ENCODE measurements at places on chromosomes 2 and 18.

DNA sequence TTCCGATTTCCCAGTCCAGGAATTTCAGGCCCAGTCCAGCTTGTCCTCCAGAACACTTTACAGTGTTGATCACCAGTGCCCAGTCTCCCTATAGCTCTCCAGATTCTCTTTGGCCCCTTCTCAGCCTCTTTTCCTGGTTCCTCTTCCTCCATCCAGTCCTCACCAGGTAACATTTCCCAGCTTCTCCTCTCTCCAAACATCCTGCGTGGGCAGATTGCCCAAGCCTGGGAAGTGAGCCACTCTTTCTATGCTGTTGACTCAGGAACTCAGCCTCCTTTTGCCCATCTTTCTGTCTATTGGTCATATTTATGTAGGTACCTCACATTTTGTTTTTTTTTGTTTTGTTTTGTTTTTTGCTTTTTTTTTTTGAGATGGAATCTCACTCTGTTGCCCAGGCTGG is 109.4 kb downstream of the LYPD1 start:
- H3K4me1 ChIP-seq, result peaks cover 2% of the 10 kb centered on the region
- peaks cover 5% of the 10 kb centered on the region for H3K27me3 ChIP-seq
- H3K36me3 ChIP-seq, result no peaks in the 10 kb centered on the region
- H3K4me3 ChIP-seq, result no peak overlapping the region

DNA sequence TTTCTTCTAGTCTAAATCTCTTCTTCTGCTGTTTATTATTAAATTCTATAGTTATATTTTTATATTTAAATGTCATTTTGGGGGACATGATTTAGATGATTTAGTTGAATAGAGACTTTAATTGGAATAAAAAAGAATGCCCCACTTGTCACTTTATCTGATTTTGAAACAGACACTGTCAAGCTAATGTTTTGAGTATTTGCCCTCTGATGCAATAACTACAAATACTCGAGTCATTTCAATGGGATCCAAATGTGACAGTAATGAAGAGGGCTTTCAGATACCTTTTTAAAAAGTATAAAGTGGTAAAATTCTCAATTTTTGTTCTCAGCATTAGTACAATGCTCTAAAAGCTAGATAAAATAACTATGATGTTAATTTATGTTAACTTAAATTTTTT is 257.3 kb upstream of the SESTD1 start:
- no peak overlapping the region for H3K4me3 ChIP-seq
- H3K27ac ChIP-seq, result no peak overlapping the region
- no peaks in the 10 kb centered on the region for H3K36me3 ChIP-seq

DNA sequence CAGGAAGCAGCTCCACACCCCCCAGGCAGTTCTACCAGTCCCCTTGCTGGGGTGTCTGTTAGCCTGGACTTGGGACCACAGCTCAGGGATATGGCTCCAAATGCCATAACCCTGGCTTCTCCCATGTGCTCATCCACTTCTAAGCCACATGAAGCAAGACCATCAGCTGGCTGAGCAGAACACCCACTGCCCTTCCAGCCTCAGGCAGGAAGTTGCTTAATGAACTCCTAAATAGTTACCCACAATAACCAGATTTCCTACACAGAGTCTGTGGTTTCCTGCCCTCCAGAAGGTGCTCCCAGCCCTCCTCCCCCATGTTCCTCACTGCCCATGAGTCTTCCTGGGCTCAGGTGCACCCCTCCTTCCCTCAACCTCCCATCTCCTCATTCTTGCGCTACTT is 98.3 kb upstream of the EPC2 start:
- no peaks in the 10 kb centered on the region for H3K36me3 ChIP-seq
- no peaks in the 10 kb centered on the region for H3K4me1 ChIP-seq
- no peak for DNase-seq
- H3K4me3 ChIP-seq, result no peak overlapping the region

DNA sequence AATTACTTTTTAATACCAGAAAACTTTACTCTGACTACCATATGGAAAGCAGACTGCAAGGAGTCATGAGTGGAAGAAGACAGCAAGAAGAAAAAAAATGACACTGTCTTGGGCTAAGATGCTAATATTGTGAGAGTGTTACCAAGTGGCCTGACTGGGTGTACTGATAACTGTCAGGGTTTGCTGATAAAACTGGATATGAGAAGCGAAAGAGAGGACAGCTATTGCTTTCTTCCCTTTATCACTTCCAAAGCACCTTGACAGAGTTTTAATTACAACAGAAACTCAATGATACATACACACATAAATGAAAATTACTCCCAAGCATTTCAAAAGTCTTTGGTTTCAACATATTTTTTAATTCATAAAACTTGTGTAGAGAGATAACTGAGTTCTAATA is 368.5 kb downstream of the ZEB2 start:
- no peak overlapping the region for H3K27ac ChIP-seq
- no peak overlapping the region for H3K4me3 ChIP-seq
- no peaks in the 10 kb centered on the region for H3K36me3 ChIP-seq
- DNase-seq, result no peak
- H3K27me3 ChIP-seq, result no peaks in the 10 kb centered on the region

DNA sequence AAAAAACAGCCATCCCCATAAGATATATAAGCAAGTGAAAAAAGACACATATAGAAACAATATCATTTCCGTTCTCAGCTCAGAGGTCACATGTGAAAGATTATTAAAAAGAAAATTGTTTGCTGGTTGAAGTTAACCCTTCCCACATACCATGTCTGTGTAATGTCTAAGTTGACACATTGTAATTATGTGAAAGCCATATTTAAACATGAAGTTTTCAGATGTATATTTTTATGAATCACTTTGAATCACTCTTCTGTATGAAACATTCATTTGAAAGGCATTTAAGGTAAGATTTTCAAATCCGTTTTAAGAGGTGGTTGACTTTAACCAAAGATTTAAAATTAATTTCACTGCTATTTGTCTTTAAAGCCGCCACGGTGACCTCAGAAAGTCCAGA is 441.9 kb downstream of the RND3 start:
- peaks cover 14% of the 10 kb centered on the region for H3K27me3 ChIP-seq
- H3K27ac ChIP-seq, result no peak overlapping the region
- H3K36me3 ChIP-seq, result no peaks in the 10 kb centered on the region
- H3K4me1 ChIP-seq, result peaks cover 9% of the 10 kb centered on the region
- no peak for DNase-seq

DNA sequence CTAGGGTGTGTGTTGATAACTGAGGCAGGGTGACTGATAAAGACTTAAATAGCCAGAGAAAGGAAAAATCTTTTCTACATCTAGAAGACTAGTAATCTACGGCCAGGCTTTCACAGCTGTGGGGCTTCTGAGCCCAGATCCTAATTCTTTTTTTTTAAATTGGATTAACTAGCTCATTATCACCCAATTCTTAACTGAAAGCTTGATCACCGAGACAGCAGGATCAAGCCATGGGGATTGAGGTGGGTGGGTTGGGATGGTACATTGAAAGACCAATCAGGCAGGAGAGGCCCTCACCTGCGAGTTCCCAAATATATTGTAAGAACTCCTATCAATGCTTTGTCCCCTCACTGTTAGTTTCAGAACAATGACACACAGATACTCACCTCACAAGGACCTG is 20.0 kb upstream of the NFE2L2 start:
- H3K4me3 ChIP-seq, result no peak overlapping the region
- no peak for DNase-seq
- no peaks in the 10 kb centered on the region for H3K27me3 ChIP-seq
- no peaks in the 10 kb centered on the region for H3K36me3 ChIP-seq
- H3K27ac ChIP-seq, result no peak overlapping the region

GRCh38 chr2:7552825-7553570 is 635.8 kb downstream of the RNF144A start:
- H3K27me3 ChIP-seq, result peaks cover 3% of the 10 kb centered on the region
- no peaks in the 10 kb centered on the region for H3K36me3 ChIP-seq
- H3K27ac ChIP-seq, result no peak overlapping the region
- H3K4me1 ChIP-seq, result no peaks in the 10 kb centered on the region
- DNase-seq, result no peak

GRCh38 chr2:43139996-43140621 is 86.3 kb downstream of the ZFP36L2 start:
- H3K4me1 ChIP-seq, result peaks cover 12% of the 10 kb centered on the region
- peaks cover 3% of the 10 kb centered on the region for H3K27me3 ChIP-seq
- no peaks in the 10 kb centered on the region for H3K36me3 ChIP-seq
- DNase-seq, result no peak
- no peak overlapping the region for H3K4me3 ChIP-seq

DNA sequence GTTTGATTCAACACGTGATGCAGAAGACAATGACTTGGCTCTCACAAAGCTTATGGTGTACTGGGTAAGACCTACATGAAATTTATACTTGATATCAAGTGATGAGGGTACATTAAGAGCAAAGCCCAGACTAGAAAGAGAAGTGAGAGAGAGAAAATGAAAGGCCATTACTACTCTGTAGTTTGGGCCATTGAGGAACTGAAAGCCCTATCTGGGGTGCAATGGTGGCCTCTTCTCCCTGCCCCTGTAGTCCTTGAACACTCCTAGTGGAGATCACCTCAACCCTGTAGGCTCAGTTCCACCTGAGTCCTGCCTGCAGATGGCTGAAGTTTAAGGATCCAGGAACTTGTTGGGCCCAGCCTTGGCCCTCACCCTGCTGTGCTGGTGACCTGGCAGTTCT is 569.8 kb upstream of the MEX3C start:
- no peak overlapping the region for H3K4me3 ChIP-seq
- DNase-seq, result no peak
- H3K36me3 ChIP-seq, result no peaks in the 10 kb centered on the region
- H3K4me1 ChIP-seq, result no peaks in the 10 kb centered on the region
- no peaks in the 10 kb centered on the region for H3K27me3 ChIP-seq

GRCh38 chr2:79512442-79513401 is at the start of gene CTNNA2:
Gene CTNNA2 (plus strand): TSS chr2:79513051.
- H3K27me3 ChIP-seq, result peaks cover 41% of the 10 kb centered on the region
- H3K36me3 ChIP-seq, result no peaks in the 10 kb centered on the region
- peaks cover 5% of the 10 kb centered on the region for H3K4me1 ChIP-seq
- DNase-seq, result peak; percentile 87
- H3K27ac ChIP-seq, result peak within 1 kb of the TSS; percentile 55

- DNase-seq, result no peak
- peaks cover 7% of the 10 kb centered on the region for H3K27me3 ChIP-seq
- no peak overlapping the region for H3K4me3 ChIP-seq
- no peaks in the 10 kb centered on the region for H3K36me3 ChIP-seq
Measured at GRCh38 chr2:33419581-33420200, 56.8 kb upstream of the RASGRP3 start.

DNA sequence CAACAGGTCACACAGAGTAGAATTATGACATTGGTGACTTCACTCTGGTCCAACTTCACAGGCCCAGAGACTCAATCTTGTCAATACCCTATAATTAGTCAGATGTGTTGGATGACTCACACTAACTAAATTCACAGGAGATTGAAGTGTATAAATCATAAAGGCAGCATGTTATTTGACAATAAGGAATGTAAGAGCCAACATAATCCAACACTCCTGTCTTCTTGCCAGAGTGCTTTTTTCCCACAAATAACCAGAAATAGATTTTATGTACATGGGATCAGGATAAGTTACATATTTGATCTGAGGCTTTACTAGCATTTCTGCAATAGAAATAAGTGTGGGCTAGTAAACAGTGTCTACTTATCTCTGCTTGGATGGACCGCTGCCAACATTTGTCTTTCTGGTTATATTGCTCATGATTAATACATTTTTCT is 42.2 kb upstream of the ZSWIM2 start:
- H3K36me3 ChIP-seq, result no peaks in the 10 kb centered on the region
- DNase-seq, result no peak
- H3K27ac ChIP-seq, result no peak overlapping the region
- no peak overlapping the region for H3K4me3 ChIP-seq
- H3K27me3 ChIP-seq, result no peaks in the 10 kb centered on the region

DNA sequence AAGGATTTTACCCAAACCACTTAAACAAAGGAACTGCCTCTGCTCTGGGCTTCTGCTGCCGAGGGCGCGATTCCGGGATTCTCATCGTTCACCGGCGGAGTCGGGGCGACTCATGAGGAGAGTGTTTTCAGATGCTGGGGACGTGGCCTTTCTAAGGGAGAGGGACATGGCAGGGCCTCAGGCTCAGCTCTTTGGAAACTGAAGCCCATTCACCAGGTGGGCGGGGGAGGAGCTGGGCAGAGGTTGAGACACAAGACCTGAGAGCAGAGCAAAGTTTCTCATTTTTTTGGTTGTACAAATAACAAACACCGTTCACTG is 29.8 kb downstream of the NFATC1 start:
- peak overlapping the region; percentile 76 for H3K27ac ChIP-seq
- H3K4me3 ChIP-seq, result no peak overlapping the region
- H3K36me3 ChIP-seq, result no peaks in the 10 kb centered on the region
- H3K4me1 ChIP-seq, result peaks cover 7% of the 10 kb centered on the region
- peaks cover 8% of the 10 kb centered on the region for H3K27me3 ChIP-seq
- DNase-seq, result no peak

GRCh38 chr18:80171054-80171872 is 62.2 kb downstream of the ADNP2 start:
- H3K4me1 ChIP-seq, result peaks cover 2% of the 10 kb centered on the region
- peak; percentile 32 for DNase-seq
- no peak overlapping the region for H3K4me3 ChIP-seq
- H3K27ac ChIP-seq, result no peak overlapping the region
- peaks cover 1% of the 10 kb centered on the region for H3K36me3 ChIP-seq

DNA sequence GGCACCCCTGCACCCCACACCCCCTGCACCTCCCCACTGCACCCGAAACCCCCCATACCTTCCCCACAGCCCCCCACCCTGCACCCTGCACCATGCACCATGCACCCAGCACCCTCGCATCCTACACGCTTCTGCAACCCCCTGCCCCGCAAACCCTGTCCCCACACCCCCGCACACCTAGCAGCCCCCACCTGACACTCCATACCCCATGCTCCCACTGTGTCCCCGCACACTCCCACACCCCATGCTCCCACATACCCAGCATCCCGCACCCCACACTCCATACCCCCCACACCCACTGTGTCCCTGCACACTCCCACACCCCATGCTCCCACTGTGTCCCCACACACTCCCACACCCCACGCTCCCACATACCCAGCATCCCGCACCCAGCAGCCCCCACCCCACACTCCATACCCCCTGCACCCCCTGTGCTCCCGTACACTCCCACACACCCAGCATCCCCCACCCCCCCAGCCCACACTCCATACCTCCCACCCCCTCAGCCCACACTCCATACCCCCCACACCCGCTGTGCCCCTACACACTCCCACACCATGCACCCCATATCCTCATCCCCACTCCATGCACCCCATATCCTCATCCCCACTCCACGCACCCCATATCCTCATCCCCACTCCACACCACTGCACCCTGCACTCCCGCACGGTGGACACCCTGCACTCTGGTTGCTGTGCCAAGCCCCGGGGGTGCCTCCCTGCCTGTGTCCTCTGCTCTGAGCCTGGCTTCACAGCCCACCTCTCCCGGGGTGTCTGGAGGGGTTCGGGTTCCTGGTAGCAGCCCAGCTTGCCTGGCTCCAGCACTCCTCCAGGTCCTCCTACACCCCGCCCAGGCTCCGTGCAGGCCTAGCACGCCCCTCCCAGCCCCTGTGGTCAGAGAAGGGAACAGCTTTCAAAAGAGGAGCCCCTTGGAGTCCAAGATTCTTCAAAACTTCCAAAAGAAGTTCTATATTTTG is 93.9 kb upstream of the CTDP1 start:
- no peaks in the 10 kb centered on the region for H3K36me3 ChIP-seq
- no peak overlapping the region for H3K27ac ChIP-seq
- H3K4me3 ChIP-seq, result no peak overlapping the region
- H3K4me1 ChIP-seq, result no peaks in the 10 kb centered on the region
- H3K27me3 ChIP-seq, result peaks cover 3% of the 10 kb centered on the region
- DNase-seq, result no peak
